ENCODE measurements at places on chromosomes 7 and 10.
A peak's percentile ranks its signal among the peaks of the same experiment; 100 is the strongest.

DNA sequence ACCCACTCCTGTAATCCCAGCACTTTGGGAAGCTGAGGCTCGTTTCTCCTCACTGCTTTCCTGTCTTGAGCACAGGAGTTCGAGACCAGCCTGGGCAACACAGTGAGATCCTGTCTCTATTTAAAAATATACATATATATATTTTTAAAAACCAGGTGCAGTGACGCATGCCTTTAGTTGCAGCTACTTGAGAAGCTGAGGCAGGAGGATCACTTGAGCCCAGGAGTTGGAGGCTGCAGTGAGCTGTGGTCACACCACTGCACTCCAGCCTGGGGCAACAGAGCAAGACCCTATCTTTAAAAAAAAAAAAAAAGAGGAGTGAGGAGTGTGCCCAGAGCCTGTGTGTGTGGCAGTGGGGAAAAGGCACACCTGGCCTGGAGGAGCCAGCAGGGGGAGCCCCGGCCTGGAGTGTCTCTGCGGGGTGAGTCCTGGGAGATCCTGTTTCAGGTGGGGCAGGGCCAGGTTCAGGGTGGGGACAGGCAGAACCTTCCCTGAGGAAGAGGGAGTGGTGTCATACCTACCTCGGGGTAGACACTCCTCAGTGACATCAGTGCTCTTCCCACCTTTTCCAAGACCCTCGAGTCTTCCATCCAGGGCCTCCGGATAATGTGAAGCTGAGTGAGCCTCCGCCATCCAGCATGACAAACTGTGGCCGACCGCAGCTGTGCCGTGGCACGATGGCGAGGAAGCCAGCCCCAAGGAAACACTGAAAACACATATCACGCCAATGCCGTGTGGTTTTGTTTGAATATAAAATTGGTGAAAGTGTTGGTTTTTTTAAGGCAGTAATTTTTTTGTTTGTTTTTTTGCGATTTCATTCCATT lies 9.0 kb upstream of the ARPC1B start:
- DNase-seq, result no peak

- DNase-seq, result peak; percentile 64
Observed at GRCh38 chr10:77251297-77252013, 386.2 kb downstream of the KCNMA1 start.

- peak; percentile 38 for DNase-seq
Observed at GRCh38 chr10:129030996-129031843, 435.8 kb upstream of the MGMT start.

GRCh38 chr7:29086545-29086944 lies 59.8 kb downstream of the CPVL start:
- no peak for DNase-seq

- DNase-seq, result no peak
Observed at GRCh38 chr7:80678707-80679106, 40.3 kb downstream of the CD36 start.
